Kidney (tissue), 22 donors: ENCODE measurements at places on chromosomes 7 and 10. TPM values are rescaled to one million over a fixed set of nuclear protein-coding genes. Genes with fewer than 3 reads are reported as not detected.

DNA sequence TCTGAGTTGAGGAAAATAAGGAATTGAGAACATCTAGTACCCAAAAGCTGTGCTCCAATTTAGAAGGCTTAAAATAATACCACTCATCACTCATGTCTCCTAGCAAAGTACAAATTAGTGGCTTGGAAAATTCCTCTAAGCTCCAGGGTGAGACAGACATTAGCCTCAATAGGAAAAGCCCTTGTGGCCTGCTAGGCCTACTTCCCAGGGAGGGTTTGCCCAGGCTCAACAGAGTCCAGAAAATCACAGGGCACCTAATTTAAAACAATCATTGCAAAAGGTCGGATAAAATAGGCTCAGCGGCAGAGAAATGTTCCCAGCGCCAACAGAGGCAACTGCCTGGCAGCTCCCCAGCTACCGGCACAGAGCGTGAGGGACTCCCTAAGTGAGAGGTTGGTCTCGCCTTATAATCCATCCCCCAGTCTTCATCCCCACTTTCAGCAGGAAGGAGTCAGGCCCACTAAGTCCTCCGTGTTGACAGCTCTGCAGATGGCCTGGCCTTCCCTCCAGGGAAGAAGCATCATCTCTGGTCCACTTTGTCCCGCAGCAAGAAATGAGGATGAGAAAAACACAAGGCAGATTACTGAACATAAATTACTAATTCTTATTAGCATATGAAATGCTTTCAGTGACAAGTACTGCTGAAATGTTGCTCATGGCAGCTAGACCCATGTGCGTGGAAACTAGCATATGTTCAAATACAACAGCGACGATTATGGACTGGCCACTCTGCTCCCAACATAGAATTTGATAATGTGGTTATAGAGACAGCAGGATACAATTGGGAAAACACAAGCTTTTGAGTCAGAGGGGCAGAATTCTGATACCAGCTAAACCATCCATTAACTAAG, 1177.7 kb upstream of the AUTS2 start:
- no peaks in the 10 kb centered on the region for H3K36me3 ChIP-seq
- no peak overlapping the region for H3K27ac ChIP-seq
- H3K27me3 ChIP-seq: no peaks in the 10 kb centered on the region

DNA sequence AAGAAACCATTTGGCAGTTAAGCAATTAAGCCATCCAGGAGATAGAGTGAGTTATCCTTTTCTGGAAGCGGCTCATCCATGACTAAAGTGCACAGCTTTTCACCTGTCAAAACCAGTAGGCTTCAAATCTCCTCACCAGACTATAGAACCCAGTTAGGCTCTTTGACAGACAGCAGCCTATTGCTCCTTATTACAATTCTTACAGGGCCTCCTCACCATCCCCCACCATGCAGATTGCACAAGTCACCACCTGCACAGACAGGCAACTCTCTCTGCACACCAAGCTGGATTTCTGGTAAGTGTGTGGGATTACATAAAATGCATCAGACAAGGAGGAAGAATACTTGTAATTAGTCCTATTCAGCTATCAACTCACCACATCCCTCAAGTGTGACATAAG, 301.6 kb downstream of the SNX13 start:
- no peak overlapping the region for H3K27ac ChIP-seq
- H3K4me3 ChIP-seq: no peak overlapping the region
- no peaks in the 10 kb centered on the region for H3K27me3 ChIP-seq
- H3K4me1 ChIP-seq: no peaks in the 10 kb centered on the region
- no peaks in the 10 kb centered on the region for H3K36me3 ChIP-seq

GRCh38 chr10:29486433-29486832, 148.3 kb downstream of the SVIL start:
- H3K27ac ChIP-seq: no peak overlapping the region
- no peaks in the 10 kb centered on the region for H3K36me3 ChIP-seq
- no peak overlapping the region for H3K4me3 ChIP-seq
- H3K4me1 ChIP-seq: no peaks in the 10 kb centered on the region

- no peak overlapping the region for H3K27ac ChIP-seq
- no peaks in the 10 kb centered on the region for H3K27me3 ChIP-seq
- no peak overlapping the region for H3K4me3 ChIP-seq
- no peaks in the 10 kb centered on the region for H3K36me3 ChIP-seq
- no peak for DNase-seq
- H3K4me1 ChIP-seq: no peaks in the 10 kb centered on the region
These were observed 144.2 kb downstream of the ARHGAP21 start for GRCh38 chr10:24579448-24579847.

GRCh38 chr10:112271982-112272381, 11.2 kb upstream of the TECTB start:
- no peaks in the 10 kb centered on the region for H3K27me3 ChIP-seq
- no peaks in the 10 kb centered on the region for H3K36me3 ChIP-seq
- no peaks in the 10 kb centered on the region for H3K4me1 ChIP-seq

- no peaks in the 10 kb centered on the region for H3K36me3 ChIP-seq
- no peak overlapping the region for H3K27ac ChIP-seq
- no peaks in the 10 kb centered on the region for H3K27me3 ChIP-seq
- H3K4me3 ChIP-seq: no peak overlapping the region
These were observed 21.2 kb downstream of the MAT1A start for GRCh38 chr10:80268266-80268665.

GRCh38 chr7:70700941-70701425, 431.0 kb upstream of the GALNT17 start:
- no peak overlapping the region for H3K27ac ChIP-seq
- no peak overlapping the region for H3K4me3 ChIP-seq
- no peak for DNase-seq

GRCh38 chr7:148893071-148893470, 9.0 kb upstream of the EZH2 start:
- H3K4me1 ChIP-seq: no peaks in the 10 kb centered on the region
- no peaks in the 10 kb centered on the region for H3K36me3 ChIP-seq
- DNase-seq: no peak
- no peak overlapping the region for H3K27ac ChIP-seq
- no peaks in the 10 kb centered on the region for H3K27me3 ChIP-seq
- H3K4me3 ChIP-seq: no peak overlapping the region

- H3K27me3 ChIP-seq: no peaks in the 10 kb centered on the region
- H3K4me3 ChIP-seq: no peak overlapping the region
- H3K27ac ChIP-seq: no peak overlapping the region
- no peaks in the 10 kb centered on the region for H3K4me1 ChIP-seq
These were observed 20.6 kb upstream of the GDI2 start for GRCh38 chr10:5833814-5834213.

- H3K27ac ChIP-seq: no peak overlapping the region
- H3K36me3 ChIP-seq: no peaks in the 10 kb centered on the region
- no peaks in the 10 kb centered on the region for H3K27me3 ChIP-seq
- no peaks in the 10 kb centered on the region for H3K4me1 ChIP-seq
These were observed 817.6 kb downstream of the TNS3 start for GRCh38 chr7:46764100-46764936.

DNA sequence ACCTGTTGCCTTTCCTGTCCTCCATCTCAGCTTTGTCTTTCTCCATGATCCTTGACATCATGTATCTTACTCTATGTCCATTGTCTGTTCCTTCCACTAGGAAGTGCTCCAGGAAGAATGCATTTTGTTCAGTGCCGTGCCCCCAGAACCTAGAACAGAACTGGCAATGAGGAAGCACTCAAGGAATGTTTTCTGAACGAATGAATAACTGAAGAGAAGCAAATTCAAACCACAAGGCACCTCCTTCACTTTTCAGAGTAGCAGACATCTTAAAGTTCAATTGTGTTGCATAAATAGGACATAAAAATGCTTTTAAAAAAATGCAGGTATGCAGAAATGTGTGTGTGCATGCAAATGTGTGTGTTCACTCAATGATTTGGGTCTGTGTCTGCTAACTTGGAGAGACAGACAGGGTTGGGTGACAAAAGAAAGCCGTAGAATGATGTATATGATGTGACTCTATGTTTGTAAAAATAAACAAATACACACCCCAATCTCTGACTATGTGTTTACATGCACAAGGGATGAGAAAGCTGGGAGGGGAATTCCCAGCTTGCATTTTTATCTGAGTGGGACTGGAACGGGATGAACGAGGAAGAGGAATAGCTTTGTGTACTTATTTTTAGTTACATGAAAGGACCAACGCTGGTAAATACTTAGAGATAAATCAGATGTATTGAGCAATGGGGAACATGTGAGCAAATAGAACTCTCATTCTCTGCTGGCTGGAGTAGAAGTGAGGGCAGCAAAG, 237.7 kb downstream of the FANK1 start:
- no peaks in the 10 kb centered on the region for H3K36me3 ChIP-seq
- no peak overlapping the region for H3K27ac ChIP-seq
- no peak for DNase-seq
- H3K4me3 ChIP-seq: no peak overlapping the region
- H3K27me3 ChIP-seq: no peaks in the 10 kb centered on the region

GRCh38 chr7:121062671-121063279, 74.3 kb downstream of the CPED1 start:
- no peak overlapping the region for H3K27ac ChIP-seq
- H3K4me1 ChIP-seq: no peaks in the 10 kb centered on the region
- no peak for DNase-seq
- H3K4me3 ChIP-seq: no peak overlapping the region

DNA sequence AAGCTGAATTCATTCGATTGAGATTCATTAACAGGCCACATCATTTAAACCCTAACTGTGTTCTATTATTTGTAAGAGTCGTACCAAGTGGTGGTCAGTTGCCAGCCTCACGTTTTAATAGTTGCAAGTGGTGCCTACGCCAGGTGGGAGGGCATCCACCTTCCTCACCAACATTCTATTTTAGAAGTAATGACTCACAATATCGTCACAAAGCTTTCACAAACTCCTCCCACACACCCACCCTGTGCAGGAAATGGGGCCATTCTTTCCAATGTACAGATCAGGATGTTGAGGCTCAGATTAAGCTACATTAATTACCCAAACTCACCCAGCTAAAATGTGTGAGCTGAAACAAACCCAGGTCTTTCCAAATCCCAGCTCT, 77.3 kb upstream of the SAMD8 start:
- peaks cover 16% of the 10 kb centered on the region for H3K36me3 ChIP-seq
- no peaks in the 10 kb centered on the region for H3K4me1 ChIP-seq
- no peak overlapping the region for H3K27ac ChIP-seq
- no peaks in the 10 kb centered on the region for H3K27me3 ChIP-seq
- DNase-seq: no peak
- no peak overlapping the region for H3K4me3 ChIP-seq

DNA sequence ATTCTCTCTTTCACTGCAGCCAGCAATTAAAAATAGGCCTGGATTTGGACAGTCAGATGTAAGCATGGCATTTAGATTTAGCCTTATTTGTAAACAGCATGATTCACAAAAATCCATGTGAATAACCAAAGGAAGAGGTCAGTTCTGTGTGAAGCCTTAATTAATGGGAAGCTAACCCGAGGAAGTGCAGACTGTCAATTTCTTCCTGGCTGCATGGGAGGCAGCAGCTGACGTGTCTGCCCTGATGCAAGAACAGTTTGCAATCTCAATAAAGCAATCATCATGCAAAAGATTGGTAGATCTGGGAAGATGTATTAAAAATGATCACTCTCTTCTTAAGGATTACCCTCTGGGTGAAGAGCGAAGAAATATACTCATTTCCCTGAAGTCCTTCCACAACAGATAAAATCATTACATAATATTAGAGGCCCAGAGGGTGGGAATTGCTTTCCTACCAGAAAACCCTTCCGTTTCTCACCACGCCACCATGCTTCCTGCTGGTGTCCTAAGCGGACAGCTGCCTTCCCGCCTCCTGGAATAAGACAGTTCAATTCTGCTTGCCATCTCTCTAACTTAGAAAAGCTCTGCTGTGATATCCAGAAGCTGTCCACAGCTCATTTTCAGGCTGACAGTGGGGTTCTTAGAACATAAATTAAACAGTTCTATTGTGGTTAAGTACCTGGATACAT, 526.7 kb upstream of the NRP1 start:
- DNase-seq: no peak
- H3K36me3 ChIP-seq: no peaks in the 10 kb centered on the region
- peaks cover 6% of the 10 kb centered on the region for H3K4me1 ChIP-seq

DNA sequence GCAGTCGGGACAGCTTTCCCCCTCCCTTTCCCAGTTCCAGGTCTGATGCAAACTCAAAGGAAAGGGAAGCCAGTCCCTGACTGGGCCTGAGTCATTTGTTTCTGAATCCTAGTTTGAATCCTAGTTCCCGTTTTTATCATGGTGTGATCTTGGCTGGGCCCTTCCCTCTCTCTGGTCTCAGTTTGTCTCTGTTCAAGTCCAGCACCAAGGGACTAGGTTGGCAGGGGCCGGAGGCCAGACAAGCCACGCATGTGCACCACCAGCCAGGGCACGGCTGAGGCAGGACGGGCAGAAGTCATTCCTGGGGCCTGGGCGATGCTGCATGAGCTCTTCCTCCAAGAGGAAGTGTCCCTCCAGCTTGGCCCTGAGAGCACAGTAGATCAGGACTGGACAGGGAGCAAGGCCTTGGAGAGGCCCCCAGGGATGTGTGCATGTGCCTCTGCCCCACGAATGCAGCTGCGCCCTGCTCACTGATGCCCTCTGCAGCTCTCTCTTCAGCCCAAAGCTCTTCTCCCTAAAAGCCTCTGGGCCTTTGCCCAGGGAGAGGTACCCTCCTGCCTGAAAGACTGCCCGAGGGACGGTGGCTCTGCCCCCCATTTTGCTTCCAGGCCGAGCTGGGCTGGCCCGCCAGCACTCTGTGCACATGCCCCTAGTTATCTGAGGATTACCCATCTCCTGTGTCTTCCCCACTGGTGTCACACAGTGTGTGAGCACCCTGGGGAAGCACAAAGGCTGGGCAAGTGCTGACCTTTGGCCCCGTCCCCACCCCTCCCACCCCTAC, 86.7 kb downstream of the ZMIZ1 start:
- H3K27me3 ChIP-seq: no peaks in the 10 kb centered on the region
- H3K27ac ChIP-seq: peak overlapping the region; percentile 69
- no peak for DNase-seq
- no peaks in the 10 kb centered on the region for H3K36me3 ChIP-seq

DNA sequence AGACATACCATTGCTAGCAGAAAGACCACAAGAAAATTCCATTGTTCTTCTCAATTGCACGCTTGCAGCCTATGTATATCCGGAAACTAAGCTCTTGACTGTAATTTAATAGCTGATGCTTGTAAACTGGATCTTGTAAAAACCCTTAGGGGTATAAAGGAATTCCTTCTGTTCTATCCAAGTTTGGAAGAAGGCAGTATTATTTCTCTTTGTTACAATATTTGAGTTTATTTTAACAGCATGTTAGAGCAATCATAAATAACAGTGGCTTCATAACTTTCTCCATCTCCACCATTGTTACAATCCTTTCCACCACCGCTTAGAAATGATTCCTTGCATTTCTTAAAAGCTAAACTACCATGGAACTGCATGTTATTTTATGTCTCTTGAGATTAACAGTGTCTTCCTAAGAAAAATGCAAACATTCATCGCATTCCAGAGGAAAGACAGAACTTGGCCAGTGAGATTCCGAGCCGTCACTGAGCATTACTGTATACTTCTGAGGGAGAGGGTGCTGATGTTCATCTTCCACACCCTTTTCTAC, 92.5 kb downstream of the TRIL start:
- no peak overlapping the region for H3K27ac ChIP-seq
- peak; percentile 57 for DNase-seq
- H3K4me1 ChIP-seq: no peaks in the 10 kb centered on the region
- no peaks in the 10 kb centered on the region for H3K36me3 ChIP-seq

SH2B2 gene
- total RNA-seq: 11.0 TPM

C10orf90 gene
- not detected for total RNA-seq

PLEKHS1 gene
- total RNA-seq: 0.41 TPM

NAT16 gene
- not detected for total RNA-seq

POLR2J2 gene
- 10.5 TPM for total RNA-seq

CHCHD1 gene
- 23.4 TPM for total RNA-seq

ACBD7 gene
- 0.50 TPM for total RNA-seq

CFAP43 gene
- total RNA-seq: 7.2 TPM

SGCE gene
- total RNA-seq: 59.6 TPM

WAPL gene
- 34.7 TPM for total RNA-seq

MORN4 gene
- total RNA-seq: 9.1 TPM

CYP2W1 gene
- 0.13 TPM for total RNA-seq

MTERF1 gene
- 14.6 TPM for total RNA-seq

C10orf105 gene
- total RNA-seq: 0.35 TPM
